ENCODE measurements at places on chromosomes 7 and 10. TPM values are rescaled to one million over a fixed set of nuclear protein-coding genes. Genes with fewer than 3 reads are reported as not detected.

DNA sequence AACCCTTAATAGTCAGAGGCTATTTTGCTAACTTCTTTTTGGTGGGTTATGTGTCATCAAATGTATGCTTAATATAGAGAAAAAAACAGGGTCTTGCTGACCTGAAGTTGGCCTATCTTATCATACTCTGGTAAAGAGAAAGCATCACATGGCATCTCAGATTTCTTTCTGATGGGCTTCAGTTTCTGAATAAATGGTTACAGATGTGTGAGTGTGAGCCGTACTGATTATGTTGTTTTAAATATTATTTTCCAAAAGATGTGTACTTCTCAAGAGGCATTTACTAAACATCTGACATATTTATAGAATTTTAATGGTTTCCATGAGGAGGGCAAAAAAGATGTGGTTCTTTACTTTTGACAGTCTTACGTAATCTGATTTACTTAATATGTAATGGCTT is 28.4 kb downstream of the BBS9 start:
- no peak for DNase-seq
- H3K36me3 ChIP-seq = peaks cover 20% of the 10 kb centered on the region
- no peaks in the 10 kb centered on the region for H3K27me3 ChIP-seq

DNA sequence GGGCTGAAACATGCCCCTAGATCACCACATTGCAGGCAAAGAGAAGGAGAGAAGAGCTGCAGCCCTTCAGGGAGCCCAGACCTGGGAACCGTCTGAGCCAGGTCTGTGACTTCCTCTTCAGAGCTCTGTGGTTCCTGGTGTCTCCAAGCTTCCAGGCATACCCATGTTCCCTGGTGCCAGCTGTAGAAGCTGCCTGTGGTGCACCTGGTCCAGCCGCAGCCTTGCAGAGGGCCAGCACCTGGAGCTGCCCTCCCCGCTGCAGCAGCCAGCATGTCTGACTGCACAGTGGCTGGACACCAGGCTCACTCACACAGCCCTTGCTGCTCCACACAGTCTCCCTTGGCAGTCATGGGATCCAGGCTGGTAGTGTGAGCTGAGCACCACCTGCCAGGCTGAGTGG is 33.6 kb downstream of the C7orf25 start:
- no peaks in the 10 kb centered on the region for H3K36me3 ChIP-seq
- H3K27me3 ChIP-seq = no peaks in the 10 kb centered on the region
- no peak for DNase-seq
- H3K27ac ChIP-seq = no peak overlapping the region

DNA sequence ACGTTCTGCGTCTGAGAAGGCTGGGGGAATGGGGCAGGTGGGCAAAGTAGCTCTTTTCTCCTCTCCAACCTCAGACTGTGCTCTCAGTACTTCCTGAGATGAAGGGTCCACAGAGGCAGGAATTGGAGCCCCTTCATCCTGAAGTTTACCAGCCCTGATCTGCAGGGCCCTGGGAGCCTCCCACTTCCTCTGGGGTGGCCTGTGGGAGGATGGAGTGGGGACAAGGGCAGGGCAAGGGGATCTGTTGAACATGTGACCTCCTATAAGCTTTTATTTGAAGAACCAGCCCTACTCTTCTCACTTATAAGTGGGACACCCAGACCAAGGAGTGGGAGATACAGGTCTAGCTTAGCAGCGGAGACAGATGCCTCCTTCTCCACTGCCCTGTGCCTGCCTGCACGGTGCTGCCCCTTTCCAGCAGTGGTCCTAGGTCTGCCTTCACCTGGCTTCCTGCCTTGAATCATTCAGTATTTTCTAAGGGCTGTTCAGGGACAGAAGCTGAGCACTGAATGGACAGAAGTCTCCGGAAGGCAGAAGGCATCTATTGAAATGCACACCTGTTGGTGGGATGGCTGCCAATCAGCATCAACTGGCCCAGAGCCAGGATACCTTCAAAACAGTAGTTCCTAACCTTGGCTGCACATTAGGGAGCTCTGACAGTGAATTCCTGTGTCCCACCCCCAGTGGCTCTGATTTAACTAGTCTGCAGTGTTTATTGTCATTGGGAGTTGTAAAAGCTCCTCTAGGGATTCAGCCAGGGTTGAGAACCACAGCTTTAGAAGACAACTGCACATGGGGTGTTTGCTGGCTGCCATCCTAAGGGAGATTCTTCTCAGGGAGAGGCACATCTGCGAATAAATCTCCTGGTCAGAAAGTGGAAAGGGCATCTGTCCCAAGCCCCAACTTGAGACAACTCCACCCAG is 2.7 kb upstream of the ARHGAP22 start:
- H3K4me1 ChIP-seq = peaks cover 2% of the 10 kb centered on the region
- no peak for DNase-seq
- H3K27ac ChIP-seq = no peak overlapping the region
- no peaks in the 10 kb centered on the region for H3K36me3 ChIP-seq
- peaks cover 85% of the 10 kb centered on the region for H3K27me3 ChIP-seq

DNA sequence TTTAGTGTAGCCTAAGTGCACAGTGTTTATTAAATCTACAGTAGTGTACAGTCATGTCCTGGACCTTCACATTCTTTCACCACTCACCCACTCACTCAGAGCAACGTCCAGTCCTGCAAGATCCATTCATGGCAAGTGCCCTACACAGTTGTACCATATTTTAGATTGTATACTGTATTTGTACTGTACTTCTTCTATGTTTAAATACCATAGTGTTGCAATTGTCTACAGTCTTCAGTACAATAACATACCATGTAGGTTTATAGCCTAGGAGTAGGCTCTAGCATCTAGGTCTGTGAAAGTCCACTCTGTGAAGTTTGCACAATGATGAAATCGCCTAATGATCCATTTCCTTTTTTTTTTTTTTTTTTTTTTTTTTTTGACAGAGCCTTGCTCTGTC is 12.0 kb downstream of the EEPD1 start:
- peaks cover 19% of the 10 kb centered on the region for H3K4me1 ChIP-seq
- no peak overlapping the region for H3K4me3 ChIP-seq
- DNase-seq = no peak
- H3K27me3 ChIP-seq = no peaks in the 10 kb centered on the region
- H3K36me3 ChIP-seq = no peaks in the 10 kb centered on the region
- no peak overlapping the region for H3K27ac ChIP-seq

- peaks cover 15% of the 10 kb centered on the region for H3K27me3 ChIP-seq
- H3K4me3 ChIP-seq = no peak overlapping the region
- H3K27ac ChIP-seq = no peak overlapping the region
- peaks cover 3% of the 10 kb centered on the region for H3K4me1 ChIP-seq
- no peaks in the 10 kb centered on the region for H3K36me3 ChIP-seq
- no peak for DNase-seq
These were observed 104.7 kb upstream of the PCGF5 start for GRCh38 chr10:91115618-91116390.

- no peak overlapping the region for H3K4me3 ChIP-seq
- no peak overlapping the region for H3K27ac ChIP-seq
- H3K4me1 ChIP-seq = peaks cover 6% of the 10 kb centered on the region
- H3K27me3 ChIP-seq = no peaks in the 10 kb centered on the region
- no peak for DNase-seq
These were observed 721.2 kb downstream of the XPNPEP1 start for GRCh38 chr10:109202111-109202510.

Gene PCLO
- 6.0 TPM for total RNA-seq
